ENCODE measurements at places on chromosomes 2 and 18.

DNA sequence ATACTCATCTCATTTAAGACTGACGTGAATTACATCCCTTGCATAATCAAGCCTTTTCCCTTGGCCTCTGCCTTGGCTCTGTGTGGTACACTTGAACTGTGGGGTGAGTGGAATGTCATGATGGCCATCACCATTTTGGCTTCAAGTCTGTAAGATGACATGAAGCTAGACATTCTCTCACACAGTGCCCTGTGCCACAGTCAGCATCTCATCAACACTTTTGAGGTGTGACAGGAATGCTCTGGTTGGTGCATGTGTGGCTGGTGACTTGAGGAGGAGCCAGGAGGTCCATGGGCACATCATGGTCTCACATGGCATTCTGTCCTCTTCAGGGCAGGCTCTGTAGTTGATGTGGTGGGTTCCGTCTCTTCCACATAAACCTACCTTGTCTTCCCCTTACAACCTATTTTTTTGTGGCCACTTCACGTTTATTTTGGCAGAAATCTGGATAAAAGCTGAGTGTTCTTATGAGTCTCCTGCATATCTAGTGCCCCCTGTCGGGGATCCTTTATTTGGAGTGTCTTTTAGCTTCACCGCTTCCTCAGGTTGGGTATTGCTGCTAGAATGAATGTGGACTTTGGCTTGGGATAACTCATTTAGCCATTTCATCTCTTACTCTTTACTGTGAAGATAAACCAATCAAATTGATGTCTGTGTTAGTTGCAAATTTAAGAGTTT, 28.1 kb downstream of the MAP4K4 start:
- DNase-seq = no peak

GRCh38 chr2:115649731-115650130, 1207.3 kb downstream of the DPP10 start:
- DNase-seq = no peak

DNA sequence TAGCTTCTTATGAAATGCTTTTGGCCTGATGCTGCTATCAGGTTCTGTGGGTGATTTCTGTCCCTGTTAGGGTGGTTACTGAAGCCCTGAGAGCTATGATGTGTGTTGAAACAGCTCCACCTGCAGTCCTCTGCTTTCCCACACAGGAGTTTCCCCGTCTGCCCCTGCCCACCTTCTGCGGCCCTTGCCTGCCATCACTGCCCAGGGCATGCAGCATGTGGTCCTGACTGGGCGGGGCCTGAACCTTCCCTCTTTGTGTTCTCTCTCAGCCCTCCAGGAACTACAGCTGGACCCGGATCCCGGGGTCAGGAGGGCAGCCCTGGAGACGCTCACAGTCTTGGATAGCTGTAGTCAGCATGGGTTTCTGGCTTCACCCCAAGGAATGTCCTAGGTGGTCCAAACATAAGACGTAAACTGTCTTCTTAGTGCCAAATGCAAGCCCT, 21.4 kb downstream of the HJURP start:
- DNase-seq = peak; percentile 67

DNA sequence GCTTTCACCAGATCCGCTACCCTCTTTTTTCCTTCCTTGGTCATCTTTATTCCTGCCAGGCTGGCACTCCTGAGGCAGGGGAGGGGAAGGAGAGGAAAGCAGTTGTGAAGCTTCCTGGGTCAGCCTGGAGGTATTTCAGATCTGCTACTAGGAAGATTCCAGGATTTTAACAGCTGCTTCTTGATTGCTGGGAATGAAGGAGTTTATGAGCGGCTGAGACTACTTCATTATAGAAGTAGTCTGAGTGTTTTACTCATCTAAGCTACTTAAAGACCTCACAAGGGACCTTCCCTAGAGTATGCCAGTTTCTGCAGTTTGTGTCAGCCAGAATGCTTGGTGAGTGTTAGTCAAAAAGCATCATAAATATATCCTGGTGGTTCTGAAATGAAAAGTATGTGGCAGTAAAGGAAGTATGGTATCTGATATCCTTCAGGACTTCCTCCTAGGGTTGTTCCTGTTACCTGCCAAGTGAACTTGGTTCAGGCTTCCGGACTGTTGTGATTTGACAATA, 1.9 kb downstream of the TANC1 start:
- DNase-seq = peak; percentile 29

DNA sequence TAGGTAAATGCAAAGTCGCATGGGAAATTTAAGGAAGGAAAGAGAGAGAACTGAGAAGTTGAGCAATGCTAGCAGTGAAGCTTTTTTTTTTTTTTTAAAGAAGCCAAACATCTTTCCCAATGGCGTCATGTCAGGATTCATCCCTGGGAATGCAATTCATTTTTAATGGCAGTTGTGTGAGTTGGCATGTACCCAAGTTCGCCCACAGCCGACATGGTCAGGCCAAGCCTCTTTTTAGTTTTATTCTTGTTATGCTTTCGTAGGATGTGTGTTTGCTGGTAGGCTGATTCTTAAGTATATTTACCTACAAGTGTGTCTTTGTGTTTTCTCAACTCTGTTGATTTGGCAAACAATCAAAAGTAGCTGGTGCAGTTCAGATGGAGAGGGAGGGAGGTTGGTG, 127.6 kb upstream of the ITGA6 start:
- DNase-seq = peak; percentile 44

GRCh38 chr2:176647325-176648165, 378.3 kb downstream of the MTX2 start:
- DNase-seq = no peak

DNA sequence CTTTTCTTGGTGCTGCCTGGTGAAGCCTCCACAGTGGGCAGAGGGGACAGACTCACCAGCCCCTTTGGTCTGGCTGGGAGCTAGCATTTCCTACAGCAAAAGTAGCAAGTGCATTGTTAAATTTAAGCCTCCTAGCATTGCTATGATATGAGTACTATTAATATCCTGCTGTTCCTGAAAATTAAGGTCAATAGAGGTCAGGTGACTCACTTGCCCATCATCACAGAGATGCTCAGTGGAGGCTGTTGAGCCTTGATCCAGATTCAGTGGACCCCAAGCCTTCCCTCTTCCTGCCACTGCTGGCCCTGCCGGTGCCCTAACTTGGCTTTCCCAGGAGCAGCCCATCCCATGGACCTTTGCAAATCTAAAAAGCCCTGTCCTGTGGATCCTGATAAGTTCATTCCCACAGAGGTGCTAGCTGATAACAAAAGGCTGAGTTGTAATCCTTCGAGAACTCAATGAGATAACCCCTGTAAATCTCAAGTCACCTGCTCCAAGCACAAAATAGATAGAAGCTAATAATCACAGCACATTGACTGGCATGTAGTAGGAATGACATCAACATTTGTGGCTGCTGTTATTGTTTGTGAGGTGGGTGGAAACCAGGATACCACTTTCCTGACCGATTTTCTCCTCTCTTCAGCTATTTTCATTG, 84.4 kb downstream of the THNSL2 start:
- DNase-seq = no peak

DNA sequence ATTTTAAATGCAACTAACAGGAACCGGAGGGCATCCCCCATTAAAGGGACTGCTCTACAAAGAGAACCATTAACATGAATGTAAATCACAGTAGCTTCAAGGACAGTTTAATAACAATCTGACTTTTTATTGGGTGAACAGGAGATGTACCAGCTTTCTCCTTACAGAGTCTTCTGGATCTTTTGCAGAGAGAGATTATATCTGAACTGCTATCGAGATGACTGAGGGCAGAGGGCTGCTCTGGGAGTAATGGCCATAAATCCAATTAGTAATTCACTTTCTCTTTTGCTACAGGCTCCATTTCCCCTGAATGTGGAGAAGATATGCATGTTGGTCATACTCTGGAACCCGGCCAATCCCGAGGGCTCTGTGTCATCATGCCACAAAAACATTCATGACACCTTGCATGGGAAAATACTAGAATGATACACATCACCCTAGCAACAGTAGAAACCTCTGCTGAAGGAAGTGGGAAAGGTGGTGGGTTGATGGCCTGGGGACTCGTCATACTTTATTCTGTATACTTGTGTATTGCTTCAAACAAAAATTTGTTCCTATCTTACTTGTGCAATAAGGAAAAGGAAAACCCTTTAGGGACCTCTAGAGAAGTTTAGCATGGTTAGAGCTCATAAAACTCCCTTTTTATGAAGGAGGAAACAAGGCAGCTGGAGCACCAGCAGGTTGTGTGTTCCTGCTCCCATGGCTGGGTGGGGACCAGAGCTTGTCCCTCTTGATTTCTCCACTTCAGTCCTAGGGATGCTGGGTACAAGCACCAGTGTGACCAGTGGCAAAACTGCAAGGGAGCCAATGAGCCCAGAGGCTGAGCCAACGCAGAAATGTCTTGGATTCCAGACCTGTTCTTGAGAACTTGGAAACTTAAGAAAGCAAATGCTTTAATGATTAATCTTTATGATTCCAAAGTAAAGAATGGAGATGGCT, 26.0 kb downstream of the CTAGE1 start:
- DNase-seq = peak; percentile 55

DNA sequence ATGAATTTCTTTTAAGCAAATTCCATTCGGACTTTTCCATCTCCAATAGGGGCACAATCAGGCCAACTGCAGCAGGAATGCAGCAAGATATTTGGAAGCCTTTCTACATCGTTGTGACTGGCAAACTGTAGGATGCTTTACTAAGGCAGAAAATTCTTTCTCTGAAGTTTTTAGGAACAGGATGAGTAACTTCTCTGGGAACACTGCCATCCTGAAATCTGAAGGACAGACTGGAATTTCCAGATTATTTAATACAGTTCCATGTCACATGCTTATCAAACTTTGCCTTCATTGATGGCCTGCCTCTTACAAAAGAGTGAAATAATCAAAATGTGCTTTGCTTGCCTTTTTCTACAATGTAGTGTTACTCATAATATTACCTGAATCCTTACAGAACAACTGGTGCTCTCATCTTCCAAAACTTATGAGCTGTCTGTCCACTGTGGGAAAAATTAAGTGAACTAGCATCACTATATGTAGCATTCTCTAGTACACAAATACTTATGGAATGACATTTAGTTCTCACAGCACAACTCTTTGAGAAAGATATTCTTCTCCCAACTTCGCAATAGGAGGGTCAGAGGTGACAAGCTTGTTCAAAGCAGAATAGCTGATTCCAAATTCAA, 32.0 kb upstream of the MAP2 start:
- DNase-seq = peak; percentile 50

DNA sequence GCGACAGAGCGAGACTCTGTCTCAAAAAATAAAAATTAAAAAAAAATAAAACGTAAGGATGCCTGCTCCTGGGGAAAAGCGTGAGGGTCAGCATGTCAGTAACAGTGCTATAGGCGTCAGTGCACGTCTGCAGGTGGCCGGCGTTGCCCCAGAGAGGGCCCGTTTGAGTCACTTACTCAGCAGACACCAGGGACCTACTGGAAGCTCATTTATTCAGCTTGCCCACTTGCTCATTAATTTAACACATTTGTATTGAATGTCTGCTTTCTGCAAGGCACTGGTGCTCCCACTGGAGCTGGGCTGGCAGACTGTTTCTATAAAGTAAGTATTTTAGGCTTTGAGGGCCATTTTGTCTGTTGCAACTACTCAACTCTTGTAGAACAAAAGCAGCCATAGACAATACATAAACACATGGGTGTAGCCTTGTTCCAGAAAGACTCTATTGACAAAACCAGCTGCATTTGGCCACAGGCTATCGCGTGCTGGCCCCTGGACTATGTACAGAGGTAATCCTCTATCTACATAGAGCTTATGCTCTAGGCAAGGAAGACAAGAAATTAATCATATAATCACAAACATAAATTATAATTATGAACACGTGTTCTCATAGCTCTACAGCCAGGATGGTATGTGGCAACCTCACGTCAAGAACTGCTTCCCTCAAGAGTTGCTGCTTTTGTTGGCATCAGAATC, 73.2 kb downstream of the KLHL29 start:
- DNase-seq = no peak

Measured in AG08396 (cell line).